CD4-positive, alpha-beta memory T cell (primary cell): ENCODE measurements at places on chromosomes 2 and 18.

DNA sequence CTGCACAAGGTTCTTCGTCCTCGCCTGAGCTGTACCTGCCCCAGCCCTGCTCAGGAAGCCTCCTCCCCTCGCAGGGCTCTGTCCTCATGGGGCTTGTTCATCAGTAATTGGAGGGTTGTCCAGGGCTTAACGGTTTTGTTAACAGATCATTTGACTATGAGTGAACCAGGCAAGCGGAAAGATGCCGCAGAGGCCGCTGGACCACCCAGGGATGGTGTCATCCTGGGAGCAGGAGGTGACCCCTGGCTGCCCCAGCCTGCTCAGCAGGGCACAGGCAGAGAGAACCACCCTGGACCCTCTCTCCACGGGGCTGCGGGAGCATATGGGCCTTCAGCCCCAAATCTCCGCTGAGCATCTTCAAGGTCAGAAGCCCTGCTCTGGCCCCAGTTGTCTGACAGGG is 264.3 kb downstream of the KLHL29 start:
- DNase-seq = no peak

DNA sequence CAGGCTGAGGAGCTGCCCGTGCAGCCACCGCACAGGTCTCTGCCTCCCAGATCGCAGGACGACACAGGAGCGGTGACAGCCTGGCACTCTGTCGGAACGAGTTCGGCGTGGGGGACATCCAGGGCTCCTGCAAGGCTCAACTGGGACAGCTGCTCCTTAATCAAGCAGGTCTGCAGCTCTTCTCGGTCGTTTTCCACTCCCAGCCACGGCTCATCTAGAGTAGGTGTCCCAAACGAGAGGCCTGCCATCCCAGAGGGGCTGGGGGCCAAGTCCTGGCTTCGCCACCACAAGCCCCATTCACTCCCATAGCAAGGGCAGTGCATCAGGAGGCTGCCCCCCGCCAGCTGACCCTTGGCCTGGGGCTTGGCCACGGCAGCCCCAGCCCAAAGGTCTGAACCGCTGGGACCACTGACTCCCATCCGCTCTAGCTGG is 22.5 kb downstream of the PASK start:
- DNase-seq = no peak

- no peak for DNase-seq
Observed at GRCh38 chr18:44771572-44771955, 90.9 kb downstream of the SETBP1 start.

DNA sequence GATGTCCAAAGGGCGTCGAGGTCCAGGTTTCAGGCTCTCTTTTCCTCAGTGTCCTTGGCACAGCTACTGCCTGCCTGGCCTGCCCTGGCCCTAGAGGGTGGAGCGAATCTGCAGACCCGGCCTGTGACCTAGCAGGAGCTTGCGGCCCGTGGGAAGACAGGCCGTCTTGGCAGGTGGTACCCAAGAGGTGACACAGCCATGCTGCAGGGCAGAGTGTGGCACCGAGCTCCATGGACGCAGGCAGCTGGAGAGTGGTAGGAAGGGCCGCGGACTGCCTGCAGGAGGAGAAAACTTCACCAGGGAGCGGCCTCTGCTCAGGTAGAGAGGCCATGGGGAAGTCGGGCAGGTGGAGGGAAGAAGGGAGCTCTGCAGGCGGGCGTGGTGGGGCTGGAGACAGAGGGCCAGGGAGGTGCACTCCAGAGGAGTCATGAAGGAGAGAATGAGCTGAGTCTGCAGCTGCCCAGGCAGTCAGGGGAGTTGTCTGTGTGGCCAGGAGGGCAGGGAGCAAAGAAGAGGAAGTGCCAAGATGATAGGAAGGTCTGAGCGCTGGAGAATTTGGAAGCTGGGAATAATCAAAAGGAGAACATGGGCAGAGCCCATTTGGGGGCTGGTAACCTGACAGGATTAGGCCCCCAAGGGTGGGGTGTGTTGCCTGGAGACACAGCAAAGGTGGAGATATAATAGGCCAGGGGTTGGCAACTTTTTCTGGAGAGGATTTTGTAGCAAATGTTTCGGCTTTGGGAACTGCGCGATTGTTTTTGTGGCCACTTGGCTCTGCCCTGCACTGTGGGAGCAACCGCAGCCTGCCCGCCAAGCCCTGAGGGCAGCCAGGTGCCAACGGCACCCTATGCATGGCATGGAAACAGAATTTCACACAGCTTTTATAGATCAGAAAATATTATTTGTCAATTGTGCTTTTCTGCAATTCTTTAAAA is 154.4 kb upstream of the PXDN start:
- no peak for DNase-seq

GRCh38 chr2:240972201-240972600 is 26.2 kb upstream of the SNED1 start:
- no peak for DNase-seq

GRCh38 chr2:198991431-198991830 is 466.3 kb downstream of the SATB2 start:
- no peak for DNase-seq

DNA sequence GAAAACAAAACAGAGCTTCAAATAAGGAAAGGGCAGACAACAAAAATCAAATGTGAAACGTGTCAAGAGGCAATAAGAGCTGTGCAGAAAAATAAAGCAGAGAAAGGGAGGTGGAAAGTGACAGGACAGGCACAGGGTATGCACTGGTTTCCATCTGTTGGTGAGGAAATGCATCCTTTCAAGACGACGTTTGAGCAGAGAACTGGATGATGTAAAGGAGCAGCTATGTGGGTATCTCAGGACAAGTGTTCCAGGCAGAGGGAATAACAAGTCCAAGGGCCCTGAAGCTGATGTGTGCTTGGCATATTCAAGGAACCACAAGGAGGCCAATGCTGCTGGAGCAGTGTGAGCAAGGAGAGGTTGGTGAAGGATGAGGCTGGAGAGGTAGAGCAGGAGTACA is 168.9 kb upstream of the SERPINE2 start:
- DNase-seq = no peak

DNA sequence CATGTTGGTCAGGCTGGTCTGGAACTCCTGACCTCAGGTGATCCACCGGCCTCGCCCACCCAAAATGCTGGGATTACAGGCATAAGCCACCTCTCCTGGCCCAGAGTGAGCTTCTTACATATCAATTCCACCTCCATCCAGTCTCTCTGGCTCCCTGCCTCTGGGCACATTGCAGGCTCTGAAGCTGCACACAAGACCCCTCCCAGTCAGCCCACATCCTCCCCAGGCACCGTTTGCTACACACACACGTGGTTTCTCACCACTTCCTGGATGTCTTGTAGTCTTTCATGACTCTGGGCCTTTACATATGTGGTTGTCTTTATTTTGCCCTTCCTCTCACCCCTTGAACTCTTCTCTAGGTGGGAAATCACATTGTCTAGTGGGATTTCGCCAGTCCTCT is 64.0 kb upstream of the CABLES1 start:
- DNase-seq = peak; percentile 87

GRCh38 chr2:191187105-191187829 is 36.5 kb upstream of the STAT4 start:
- DNase-seq = no peak

- no peak for DNase-seq
Observed at GRCh38 chr2:159904959-159905305, 106.9 kb upstream of the CD302 start.

GRCh38 chr2:218166791-218167190 is at the start of gene CXCR1:
CXCR1 (minus strand) TSS chr2:218166962; CDS start chr2:218165211, 1,751 bp downstream.
- peak; percentile 67 for DNase-seq

- DNase-seq = no peak
Observed at GRCh38 chr18:11035814-11036495, 113.4 kb downstream of the PIEZO2 start.

- DNase-seq = no peak
Observed at GRCh38 chr2:42792087-42792582, 248 bp downstream of the HAAO start.

DNA sequence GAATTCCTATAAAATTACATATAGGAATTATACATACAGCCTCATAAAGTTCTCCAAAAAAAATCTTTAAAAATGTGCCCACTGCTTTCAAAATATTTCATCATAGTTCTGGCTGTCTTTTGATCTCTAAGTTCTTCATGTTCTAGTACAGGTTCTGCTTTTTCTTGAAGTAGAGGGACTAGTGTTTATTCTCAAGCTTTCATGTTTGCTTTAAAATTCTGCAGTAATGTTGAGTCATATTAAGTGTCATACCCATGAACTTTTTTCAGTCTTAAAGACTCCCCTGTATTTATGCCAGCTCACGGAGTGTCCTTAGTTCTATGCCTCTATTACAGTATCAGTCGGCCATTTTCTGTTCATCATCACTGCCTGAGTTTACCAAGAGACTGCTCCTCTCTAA is 54.8 kb upstream of the CCDC141 start:
- no peak for DNase-seq

- DNase-seq = no peak
Observed at GRCh38 chr2:7895289-7895688, 786.6 kb upstream of the ID2 start.

- DNase-seq = no peak
Observed at GRCh38 chr18:908758-909724, 4.4 kb downstream of the ADCYAP1 start.

GRCh38 chr2:123840016-123840415 is 185.1 kb upstream of the CNTNAP5 start:
- DNase-seq = no peak

GRCh38 chr2:69554981-69555380 is 88.6 kb downstream of the AAK1 start:
- no peak for DNase-seq

DNA sequence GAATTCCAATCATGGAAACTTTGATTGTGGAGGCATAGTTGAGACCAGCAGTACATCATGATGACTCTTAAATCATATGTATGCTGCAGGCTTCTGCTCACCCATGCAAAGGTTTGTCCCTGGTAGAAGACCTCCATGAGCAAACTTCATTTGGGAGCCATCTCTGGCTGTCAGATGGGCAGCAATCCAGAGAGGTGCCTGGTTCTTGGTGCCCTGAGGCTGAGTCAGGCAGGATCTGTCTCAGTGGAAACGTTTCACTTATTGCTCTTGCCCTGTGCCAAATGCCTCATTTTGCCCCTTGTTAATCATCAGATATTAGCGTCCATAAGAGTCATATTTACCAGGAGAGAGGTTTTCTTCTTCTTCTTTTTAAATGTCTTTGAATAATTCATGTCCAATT is 151.5 kb upstream of the CELF4 start:
- no peak for DNase-seq

GRCh38 chr2:225317186-225317585 is 82.3 kb upstream of the NYAP2 start:
- DNase-seq = no peak

DNA sequence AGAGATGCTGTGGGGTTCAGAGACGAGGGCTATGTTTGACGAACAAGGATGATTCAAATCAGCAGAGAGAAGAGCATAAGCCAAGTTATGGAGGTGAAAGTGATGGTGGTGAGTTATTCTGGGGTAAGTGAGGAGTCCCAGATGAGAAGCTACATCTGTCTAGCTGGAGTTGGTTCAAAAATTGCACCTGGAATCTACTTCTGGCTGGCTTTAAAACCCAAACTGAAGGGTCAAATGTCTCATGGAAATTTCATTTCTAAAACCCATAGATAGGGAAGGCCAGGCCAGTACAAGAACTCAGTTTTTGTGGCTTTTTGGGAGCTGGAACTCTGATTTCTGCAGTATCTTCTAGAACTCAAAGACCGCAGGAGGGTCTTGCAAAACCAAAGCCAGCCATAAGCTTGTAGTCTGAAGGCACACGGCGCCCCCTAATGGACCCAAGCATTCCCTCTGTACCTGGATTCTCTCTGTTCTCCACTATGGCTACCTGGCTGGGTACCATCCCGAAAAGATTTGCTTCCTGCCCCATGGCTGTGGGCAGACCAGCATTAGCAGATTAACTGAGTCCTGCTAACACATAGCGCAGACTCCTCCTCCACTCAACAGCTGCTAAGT is 229.1 kb upstream of the SLC14A2 start:
- no peak for DNase-seq

GRCh38 chr18:73199151-73199550 is 331.4 kb upstream of the NETO1 start:
- no peak for DNase-seq

DNA sequence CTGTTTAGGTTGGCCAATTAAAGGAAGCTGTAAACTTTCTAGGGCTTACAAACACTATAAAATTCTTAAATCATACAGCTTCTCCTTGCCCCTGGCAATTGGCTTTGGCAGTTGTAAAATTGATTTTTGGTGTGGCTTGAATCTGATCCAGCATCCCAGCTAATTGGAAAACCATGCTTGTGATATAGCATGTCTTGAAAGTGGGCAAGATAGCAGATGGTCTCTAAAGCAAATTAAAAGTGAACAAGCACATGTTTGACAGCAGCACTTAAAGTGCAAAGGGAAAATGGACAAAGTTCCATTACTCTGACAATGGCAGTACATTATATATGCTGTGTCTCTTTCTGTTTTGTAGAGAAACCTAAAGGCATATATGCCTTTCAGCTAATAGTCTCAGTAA is 302.9 kb upstream of the NXPH2 start:
- no peak for DNase-seq

DNA sequence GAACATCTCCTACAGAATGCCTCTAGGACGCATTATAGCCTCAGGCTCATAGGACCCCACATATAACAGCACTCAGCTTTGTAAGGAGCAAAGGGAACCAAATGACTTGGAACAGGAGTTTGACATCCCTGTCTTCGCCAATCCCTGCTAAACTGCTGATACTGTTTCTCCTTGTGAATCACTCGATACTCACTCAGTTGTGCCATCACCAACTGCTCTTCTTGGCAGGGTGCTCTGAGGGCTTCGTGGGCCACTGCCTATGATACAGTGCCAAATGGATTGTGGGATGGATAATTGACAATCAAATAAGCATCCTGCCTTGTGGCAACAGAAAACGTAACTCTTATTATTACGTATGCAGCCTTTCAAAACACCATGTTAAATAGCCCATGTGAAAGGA is 396.3 kb downstream of the RIT2 start:
- no peak for DNase-seq

DNA sequence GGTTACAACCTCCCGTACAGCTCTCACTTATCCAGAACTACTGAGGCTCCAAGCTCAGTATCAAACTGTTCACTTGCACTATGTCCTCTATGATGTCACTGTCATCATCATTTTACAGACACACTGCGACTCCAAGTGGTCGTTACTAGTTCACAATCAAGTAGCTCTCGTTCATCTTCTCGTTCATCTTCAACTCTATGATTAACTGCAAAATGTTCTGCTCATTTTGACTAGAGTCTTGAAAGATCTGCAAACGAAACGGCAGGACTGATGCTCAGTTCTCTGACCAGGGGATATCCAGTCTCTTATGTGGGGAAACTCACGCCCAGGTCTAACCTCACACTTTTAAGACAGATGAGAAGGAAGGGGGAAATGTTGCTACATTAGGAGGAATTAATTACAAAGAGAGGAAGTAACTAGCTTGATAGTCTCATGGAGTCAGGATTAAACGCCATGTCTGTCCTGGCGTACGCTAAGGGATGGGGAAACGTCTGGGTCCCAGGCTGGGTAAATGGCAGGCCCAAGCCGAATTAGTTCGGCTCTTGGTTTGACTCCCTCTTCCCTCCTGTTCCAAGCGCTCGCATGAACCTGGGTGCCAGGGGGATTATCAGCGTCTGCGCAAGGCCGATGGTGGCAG is 794 bp upstream of the CHCHD5 start:
- DNase-seq = no peak

DNA sequence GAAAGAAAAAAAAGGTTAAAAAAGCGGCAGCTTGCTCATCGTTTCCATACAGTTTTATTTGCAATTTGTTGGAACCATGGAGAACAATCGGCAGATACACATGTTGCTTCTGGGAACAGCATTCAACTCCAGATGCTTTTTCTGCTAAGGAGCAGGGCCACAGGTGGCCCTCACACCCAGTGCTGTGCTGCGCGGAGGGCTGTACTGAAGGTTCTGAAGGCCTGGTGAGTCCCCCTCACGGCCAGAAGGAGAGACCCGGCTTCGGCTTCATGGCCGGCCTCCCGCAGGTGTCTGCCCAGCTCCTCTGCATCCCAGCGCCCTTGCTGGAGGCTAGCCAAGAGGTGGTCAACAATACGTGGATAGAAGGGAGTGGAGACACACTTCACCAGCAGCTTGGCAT is 394.3 kb downstream of the NBAS start:
- DNase-seq = no peak
